Stimulated activated CD4-positive, alpha-beta T cell treated with anti-CD3 and anti-CD28 coated beads, Interleukin-12 subunit alpha, Interleukin-12 subunit beta, amount 100 ng/mL, for 4 hours (primary cell): ENCODE measurements at places on chromosomes 7 and 10.

DNA sequence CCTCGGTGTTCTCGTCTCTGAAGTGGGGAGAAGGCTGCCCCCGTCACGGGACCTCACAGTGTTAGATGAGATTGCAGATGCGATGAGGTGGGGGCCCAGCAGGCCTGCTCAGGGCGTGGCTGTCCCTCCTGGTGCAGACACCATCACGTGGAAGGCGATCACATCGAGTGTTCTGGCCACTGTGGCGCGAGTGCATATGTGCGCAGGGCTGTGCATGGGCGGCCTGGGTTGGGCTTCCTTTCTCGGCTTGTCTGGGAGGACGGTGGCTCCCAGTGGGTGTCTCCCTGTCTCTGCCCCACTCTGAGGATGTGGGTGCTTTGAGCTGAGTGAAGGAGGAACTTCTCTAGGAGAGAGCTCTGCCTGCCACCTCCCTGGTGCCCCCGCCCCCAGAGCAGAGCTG is 83.1 kb downstream of the LHPP start:
- DNase-seq, result no peak

DNA sequence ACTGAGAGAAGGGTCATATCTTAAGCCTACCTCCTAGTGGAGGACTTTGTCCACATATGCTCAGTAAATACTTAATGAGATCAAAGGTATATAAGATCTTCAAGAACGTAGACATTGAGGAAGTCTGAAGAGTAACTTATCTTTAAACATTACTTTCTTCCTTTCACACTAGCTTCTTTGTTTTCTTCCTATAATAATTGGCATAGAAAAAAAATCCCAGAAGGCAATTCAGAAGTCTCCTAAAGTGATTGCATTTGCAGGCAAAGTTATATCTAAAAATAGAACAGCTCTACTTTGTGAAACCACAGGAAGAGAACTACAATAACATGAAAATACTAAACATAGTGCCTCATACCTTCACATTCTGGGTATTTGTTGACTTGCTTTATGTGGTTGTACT is 150.4 kb downstream of the PPP1R3A start:
- no peak for DNase-seq

DNA sequence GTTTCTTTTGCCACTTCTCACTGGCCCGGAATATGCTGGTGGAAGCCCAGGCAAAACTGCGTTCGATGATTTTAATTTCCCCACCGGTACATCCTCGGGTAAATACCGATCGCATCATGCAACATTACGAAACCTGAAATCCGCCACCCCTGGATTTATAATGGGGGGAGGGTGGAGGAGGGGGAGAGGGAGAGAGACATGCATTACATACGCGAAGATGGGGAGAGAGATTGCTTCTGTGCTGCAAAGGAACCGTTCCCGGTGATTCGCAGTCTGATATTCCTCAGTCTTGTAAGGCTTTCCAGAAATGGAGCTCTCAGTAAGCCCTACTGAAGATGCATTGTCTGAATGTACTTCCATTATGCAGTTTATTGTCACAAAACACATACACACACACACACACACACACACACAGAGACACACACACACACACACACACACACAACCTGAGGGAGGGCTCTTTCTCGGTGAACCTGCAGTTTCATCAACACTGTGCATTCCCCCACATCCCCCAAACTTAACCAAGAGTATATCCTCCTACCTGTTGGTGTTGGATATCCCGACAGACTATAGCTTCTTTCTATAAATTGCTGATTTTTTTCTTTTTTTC is 741 bp downstream of the GPR85 start:
- DNase-seq, result no peak

DNA sequence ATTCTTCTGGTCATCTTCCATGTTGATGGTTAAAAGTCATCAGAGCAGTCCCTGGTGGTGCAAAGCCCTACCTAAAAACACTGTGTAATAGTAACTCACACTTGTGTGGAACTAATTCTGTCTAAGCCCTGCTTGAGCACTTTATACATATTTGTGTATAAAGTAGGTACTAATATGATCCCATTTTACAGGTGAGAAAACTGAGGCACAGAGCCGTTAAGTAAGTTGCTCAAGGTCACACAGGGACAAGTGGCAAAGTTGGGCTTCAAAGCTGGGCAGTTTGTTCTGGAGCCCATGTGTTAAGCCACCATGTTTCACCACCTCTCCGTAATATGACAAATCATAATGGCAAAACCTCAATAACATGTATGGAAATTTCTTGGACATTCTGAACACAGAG is 48.1 kb downstream of the BPGM start:
- no peak for DNase-seq
